ENCODE measurements at places on chromosomes 12 and 14.

- no peak for DNase-seq
These were observed 8.5 kb upstream of the AMN1 start for GRCh38 chr12:31737345-31737744.

DNA sequence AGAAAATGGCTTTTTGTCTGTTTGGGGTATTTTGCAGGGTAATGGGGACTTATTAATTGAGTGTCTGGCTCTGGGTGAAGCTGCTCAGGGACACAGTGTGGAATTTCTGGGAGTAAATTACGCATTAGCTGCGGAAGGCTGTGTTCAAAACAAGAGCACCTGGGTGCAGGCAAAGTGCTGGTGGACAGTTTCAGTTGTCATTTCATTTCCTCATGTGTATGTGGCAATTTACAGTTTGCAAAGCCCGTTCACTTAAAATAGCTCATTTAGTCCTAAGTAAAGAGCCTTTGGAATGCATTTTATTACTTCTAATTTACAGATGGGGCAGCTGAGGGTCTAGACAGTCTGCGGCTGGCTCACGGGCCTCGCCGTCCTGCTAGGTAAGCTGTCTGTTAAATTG, 546.8 kb downstream of the BCL11B start:
- no peak for DNase-seq

DNA sequence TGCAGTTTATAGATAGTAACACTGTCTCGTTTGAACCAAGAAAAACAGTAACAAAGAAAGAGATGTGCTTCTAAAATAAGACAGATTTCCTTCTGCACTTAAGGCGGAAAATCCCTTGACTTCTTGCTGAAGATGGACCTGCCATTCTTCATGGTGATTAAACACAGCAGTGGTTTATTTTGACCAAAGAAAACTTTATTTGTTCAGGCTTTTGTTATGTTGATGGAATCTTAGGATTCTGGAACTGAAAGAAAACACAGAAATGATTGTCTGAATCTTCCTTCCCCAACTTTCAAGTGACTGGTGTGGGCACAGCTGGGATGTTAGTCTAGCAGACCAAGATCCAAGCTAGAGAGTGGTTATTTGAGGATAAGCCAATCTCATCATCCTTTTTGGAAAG, 72.2 kb downstream of the DACT1 start:
- DNase-seq = no peak

DNA sequence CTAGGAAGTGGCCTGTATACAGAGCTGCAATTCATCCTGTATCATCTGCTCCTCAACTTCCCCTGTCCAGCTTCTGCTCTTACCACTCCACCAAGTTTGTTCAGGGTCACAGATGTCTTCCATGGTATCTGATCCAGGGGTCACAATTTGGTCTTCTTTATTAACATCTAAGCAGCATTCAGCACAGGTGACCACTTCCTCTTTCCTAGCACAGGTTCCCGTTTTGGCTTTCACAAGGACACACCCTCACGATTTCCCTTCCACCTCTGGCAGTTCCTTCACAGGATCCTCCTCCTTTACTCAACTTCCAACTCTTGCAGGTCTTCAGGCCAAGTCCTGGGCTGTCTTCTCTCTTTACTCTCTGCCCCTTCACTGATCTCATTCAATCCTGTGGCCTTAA, 93.6 kb downstream of the TTC7B start:
- no peak for DNase-seq

DNA sequence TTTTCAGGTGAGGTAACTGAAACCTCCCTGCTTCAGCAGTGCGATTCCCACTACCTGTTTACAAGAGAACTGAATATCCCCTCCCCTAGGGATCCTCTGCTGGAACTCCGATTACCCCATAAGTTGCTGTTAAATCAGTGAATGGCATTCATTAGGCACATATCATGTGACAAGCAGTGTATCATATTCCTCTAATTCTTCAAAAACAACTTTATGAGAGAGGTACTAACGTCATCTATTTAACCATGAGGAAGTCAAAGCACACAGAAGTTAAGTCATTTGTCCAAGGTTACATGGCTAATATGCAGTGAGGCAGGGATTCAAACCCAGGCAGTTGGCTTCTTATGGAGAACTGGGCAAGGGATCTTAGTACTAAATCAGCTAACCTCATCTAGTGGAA, 43.9 kb upstream of the PCED1B start:
- DNase-seq = no peak

DNA sequence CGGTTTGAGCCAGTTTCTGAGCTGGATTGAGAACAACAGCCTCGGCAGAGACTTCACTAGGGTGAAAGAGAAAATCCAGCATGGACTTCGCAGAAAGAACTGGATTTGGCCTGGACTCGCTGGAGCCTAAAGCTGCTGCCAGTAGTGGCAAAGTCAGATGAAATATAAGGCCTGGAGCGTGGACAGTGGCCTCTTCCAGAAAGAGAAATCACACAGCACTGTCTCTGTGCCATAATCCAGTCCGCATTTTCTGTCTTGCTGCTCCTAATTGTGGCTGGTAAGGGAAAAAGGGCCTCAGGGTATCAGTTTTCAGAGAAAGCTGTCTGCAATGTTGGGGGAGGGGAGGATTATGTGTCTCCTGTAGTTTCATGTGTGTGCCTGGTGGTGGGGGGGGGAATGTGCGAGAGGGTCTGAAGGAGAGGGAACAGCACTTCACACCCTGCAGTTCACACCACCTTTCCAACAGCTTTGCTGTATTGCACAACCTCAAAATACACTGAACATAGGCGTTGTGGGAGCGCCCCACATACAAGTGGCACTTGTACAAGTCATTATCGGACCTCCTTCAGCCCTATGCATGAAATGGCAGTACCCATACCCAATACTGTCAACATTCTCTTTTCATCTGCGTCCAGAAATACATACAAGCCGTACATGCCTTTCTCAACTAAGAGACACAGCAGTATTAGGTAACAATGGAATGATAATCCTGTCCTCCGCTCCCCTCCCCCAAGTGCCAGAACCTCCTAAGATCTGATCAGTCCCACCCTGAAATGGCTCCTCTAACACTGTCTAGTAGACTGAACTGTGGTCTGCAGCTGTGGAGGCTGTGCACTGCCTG, 107.5 kb upstream of the ATF7IP start:
- DNase-seq = peak; percentile 98

DNA sequence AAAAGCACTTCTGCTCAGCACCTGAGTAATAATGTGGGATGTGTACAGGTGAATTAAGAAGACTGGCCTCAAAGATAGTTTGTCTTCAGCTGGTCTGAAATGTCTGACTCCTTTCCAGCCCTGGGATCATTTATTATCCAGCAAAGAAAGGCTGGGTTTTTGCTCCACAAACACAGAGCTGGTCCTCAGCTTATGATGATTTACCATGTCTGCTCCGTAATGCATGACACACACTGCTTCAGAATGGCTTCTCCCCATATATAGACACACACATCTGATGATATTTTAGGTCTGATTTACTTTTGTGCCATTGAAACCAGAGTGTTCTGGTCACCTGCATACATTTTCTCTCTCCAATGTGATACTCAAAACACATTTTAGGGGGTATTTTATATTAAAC, 225.0 kb downstream of the SLC25A21 start:
- no peak for DNase-seq

DNA sequence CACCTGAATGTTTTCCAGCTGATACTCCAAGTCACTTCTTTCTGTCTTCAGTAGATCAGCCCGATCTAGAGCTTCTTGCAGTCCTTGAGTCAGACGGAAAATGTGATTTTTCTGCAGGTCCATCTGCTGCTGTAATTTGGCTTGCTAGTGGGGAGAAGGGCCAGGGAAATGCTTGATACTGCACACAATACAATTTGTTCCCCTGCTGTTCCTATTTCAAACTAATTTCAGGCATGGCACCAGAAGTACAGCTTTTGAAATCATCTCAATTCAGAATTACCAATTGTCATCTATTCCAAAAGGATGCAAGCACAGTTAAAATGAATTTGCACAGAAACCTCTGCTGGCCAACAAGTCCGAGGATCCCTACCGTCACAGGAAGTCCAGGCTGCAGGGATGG, 53.4 kb downstream of the PRKAB1 start:
- no peak for DNase-seq

GRCh38 chr12:102539651-102540553, 59.5 kb upstream of the IGF1 start:
- no peak for DNase-seq

GRCh38 chr14:69986336-69986735, 107.1 kb downstream of the SMOC1 start:
- DNase-seq = no peak

DNA sequence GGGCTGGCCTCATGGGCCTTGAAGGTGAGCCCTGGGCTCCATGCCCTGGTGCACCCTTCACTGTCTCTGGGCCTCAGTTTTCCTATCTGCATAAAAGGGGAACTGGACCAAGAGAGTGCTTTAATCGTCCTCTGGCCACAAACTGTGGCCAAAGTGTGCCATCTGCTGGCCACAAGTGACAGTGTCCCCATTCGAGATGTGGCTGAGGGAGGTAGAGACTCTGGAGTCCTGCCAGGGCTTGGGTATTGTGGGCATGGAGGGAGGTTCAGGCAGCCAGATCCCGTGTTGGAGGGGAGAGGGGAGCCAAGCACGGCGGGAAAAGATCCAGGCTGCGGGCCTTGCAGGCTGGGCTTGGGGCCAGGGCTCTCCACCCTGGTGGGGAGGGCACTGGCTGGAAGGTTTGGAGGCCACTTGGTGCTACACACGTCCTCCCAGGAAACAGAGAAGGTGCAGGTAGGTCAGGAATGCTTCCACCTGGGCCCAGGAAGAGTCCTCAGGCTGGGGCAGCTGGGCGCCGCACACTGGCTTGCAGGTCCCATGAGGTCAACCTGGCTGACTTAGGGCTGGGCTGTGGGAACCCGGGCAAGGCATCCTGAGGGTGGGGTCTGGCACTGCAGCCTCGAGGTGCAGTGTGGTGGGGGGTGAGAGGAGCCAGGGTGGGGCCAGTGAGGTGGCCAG, 7.3 kb upstream of the KIF26A start:
- peak; percentile 85 for DNase-seq

GRCh38 chr12:92988622-92989130, 59.6 kb upstream of the EEA1 start:
- no peak for DNase-seq

- no peak for DNase-seq
These were observed 10.6 kb downstream of the IL22 start for GRCh38 chr12:68242777-68243176.
